ENCODE measurements at places on chromosomes 13 and 19. TPM values are rescaled to one million over a fixed set of nuclear protein-coding genes. Genes with fewer than 3 reads are reported as not detected.

GRCh38 chr13:79998381-79998880, 342.5 kb downstream of the SPRY2 start:
- H3K4me3 ChIP-seq = no peak overlapping the region
- no peak for DNase-seq
- no peak overlapping the region for H3K27ac ChIP-seq
- no peaks in the 10 kb centered on the region for H3K27me3 ChIP-seq

DNA sequence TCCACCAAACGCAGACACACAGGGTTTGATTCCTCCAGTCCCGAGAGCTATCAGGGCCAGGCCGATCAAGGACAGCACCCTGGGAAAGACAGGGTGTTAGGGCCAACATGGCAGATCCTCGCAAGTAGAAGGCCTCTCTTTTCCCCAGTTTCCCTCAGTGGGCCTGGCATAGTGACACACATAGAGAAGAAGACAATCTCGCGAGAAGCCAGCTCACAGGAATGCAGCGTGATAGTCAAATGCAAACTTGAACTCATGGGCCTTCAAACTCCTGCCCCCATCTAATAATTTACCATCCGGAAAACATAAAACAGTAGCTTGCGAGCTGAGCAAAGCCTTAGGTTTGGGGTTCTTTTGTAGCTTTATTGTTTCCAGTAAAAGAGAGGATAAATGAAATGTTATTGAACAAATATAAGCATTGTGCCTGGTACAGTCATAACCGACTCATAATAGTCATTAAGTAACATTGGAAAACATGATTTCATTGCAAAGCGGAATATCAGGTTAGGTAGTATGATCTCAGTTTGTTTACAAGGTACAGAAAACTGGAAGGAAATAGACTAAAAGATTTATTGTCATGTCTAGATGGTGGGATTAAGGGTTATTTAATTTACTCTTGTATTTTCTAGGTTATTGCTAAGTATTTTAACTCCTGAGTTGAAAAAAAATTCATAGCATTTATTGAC, 30.5 kb downstream of the SLC15A1 start:
- H3K4me3 ChIP-seq = no peak overlapping the region
- no peak overlapping the region for H3K27ac ChIP-seq
- no peaks in the 10 kb centered on the region for H3K27me3 ChIP-seq
- H3K4me1 ChIP-seq = no peaks in the 10 kb centered on the region

GRCh38 chr19:10163536-10163935, 31.2 kb downstream of the DNMT1 start:
- no peaks in the 10 kb centered on the region for H3K27me3 ChIP-seq
- DNase-seq = no peak
- no peak overlapping the region for H3K4me3 ChIP-seq
- H3K4me1 ChIP-seq = no peaks in the 10 kb centered on the region
- H3K36me3 ChIP-seq = peaks cover 43% of the 10 kb centered on the region
- no peak overlapping the region for H3K27ac ChIP-seq

The CYP4F3 gene
- 1.4 TPM for total RNA-seq

The RFX2 gene
- total RNA-seq = 30.3 TPM

The FLT1 gene
- total RNA-seq = 44.6 TPM

The ZNF568 gene
- total RNA-seq = 19.7 TPM

The C5AR2 gene
- 10.3 TPM for total RNA-seq

- no peaks in the 10 kb centered on the region for H3K4me1 ChIP-seq
- H3K27ac ChIP-seq = no peak overlapping the region
- DNase-seq = no peak
- no peaks in the 10 kb centered on the region for H3K27me3 ChIP-seq
- H3K4me3 ChIP-seq = no peak overlapping the region
- no peaks in the 10 kb centered on the region for H3K36me3 ChIP-seq
Observed at GRCh38 chr19:35375505-35376307, 4.8 kb downstream of the GPR42 start.

- no peak overlapping the region for H3K4me3 ChIP-seq
- H3K27me3 ChIP-seq = no peaks in the 10 kb centered on the region
- H3K27ac ChIP-seq = peak overlapping the region; percentile 98
- no peaks in the 10 kb centered on the region for H3K36me3 ChIP-seq
- DNase-seq = no peak
- H3K4me1 ChIP-seq = peaks cover 89% of the 10 kb centered on the region
Observed at GRCh38 chr13:110390567-110390966, 83.5 kb downstream of the COL4A2 start.

GRCh38 chr13:21670006-21670882, 629 bp upstream of the FGF9 start:
- peak overlapping the region; percentile 79 for H3K4me3 ChIP-seq
- DNase-seq = no peak
- H3K36me3 ChIP-seq = no peaks in the 10 kb centered on the region
- H3K27ac ChIP-seq = no peak overlapping the region
- peaks cover 14% of the 10 kb centered on the region for H3K27me3 ChIP-seq

The HIPK4 gene
- not detected for total RNA-seq

- H3K4me3 ChIP-seq = peak overlapping the region; percentile 32
- no peaks in the 10 kb centered on the region for H3K36me3 ChIP-seq
- DNase-seq = no peak
- H3K27me3 ChIP-seq = no peaks in the 10 kb centered on the region
- H3K4me1 ChIP-seq = peaks cover 7% of the 10 kb centered on the region
Observed at GRCh38 chr19:3471954-3472655, 8.2 kb downstream of the SMIM24 start.

The TECR gene
- 35.6 TPM for total RNA-seq

DNA sequence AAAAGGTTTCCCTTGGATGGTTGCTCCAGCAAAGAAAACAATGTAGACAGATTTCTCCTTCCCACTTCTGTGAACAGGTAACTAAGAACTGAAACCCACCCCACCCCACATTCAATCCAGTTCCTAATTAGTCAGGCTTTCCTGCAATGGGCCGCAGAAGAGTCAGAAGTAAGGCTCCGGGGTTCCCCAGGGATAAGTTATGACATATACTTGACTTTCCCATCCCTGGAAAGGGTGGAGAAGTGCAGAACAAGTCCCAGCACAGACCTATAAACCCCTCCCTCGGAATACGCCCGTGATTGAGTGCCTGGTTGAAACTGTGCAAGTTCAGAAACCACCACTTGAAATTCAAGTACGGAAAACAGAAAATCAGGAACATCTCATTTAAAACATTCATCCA, 24.9 kb downstream of the RCBTB2 start:
- H3K4me3 ChIP-seq = no peak overlapping the region
- H3K4me1 ChIP-seq = peaks cover 30% of the 10 kb centered on the region
- H3K27me3 ChIP-seq = no peaks in the 10 kb centered on the region
- H3K27ac ChIP-seq = peak overlapping the region; percentile 96
- peaks cover 7% of the 10 kb centered on the region for H3K36me3 ChIP-seq

GRCh38 chr19:1453525-1454364, 3.8 kb downstream of the APC2 start:
- no peaks in the 10 kb centered on the region for H3K36me3 ChIP-seq
- H3K4me3 ChIP-seq = peak overlapping the region; percentile 18
- peaks cover 17% of the 10 kb centered on the region for H3K27me3 ChIP-seq
- DNase-seq = no peak
- peaks cover 36% of the 10 kb centered on the region for H3K4me1 ChIP-seq
- no peak overlapping the region for H3K27ac ChIP-seq

DNA sequence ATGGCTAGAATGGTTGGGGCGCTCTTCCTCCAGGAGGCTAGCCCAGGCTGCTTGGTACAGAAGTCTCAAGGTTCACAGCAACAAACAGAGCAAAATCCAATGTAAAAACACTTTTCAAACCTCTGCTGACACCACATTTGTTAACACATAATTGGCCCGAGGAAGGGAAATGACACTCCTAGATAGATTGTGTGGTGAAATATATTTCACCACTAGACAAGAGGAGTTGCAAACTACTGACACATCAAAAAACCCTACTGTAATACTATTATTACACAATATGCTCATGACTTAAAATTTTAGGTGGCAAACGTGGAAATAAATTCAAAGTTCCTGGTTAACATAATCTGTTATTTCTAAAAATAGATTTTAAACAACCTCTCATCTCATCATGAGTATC, 643.6 kb downstream of the PCDH9 start:
- no peaks in the 10 kb centered on the region for H3K4me1 ChIP-seq
- H3K27ac ChIP-seq = no peak overlapping the region
- H3K4me3 ChIP-seq = no peak overlapping the region
- no peaks in the 10 kb centered on the region for H3K27me3 ChIP-seq

DNA sequence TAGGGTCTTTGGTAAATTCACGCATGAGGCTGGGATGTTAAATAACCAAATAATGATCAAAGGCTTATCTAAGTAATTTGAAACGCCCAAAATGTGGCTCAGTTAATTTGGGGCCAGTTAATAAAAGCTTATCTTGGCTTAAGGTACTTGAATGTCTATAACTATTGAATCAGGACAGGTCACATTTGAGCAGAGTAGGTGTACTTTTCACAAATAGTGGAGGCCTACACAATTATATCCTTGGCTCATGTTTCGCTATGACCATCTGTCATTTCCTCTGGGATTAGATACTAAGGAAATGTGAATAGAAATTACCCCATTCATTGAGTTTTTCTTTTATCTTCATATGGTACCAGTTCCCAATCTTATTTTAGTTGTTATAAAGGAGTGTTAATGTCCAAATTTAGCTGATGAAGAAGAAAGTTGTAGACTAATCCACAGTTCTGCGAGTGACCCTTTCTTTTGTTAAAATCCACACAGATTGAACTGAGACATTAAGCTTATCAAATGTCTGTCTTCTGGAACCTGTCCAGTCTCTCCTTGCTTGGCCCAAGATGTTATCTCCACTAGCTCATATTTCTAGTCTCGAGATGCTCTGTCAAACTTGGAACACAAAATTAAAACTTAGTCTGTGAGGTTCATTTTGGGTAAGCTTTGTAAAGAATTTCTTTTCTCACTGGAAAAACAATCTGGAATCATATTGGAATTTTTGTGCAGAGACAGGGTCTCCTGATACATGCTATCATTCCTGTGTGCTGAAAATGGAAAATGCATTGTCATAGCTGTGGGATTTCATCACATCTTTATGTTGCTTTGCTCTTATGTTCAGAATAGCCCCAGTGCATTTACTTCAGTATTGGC, 31.0 kb downstream of the SLAIN1 start:
- H3K27ac ChIP-seq = no peak overlapping the region
- no peak for DNase-seq
- H3K27me3 ChIP-seq = no peaks in the 10 kb centered on the region
- H3K4me3 ChIP-seq = no peak overlapping the region
- no peaks in the 10 kb centered on the region for H3K4me1 ChIP-seq

- H3K4me1 ChIP-seq = peaks cover 8% of the 10 kb centered on the region
- H3K27ac ChIP-seq = no peak overlapping the region
- H3K27me3 ChIP-seq = no peaks in the 10 kb centered on the region
- DNase-seq = no peak
- no peak overlapping the region for H3K4me3 ChIP-seq
- no peaks in the 10 kb centered on the region for H3K36me3 ChIP-seq
Observed at GRCh38 chr13:41780715-41781706, 179.9 kb downstream of the VWA8 start.

The CPB2 gene
- not detected for total RNA-seq

GRCh38 chr13:57270493-57270892, 103.5 kb downstream of the PRR20E start:
- H3K4me1 ChIP-seq = no peaks in the 10 kb centered on the region
- no peaks in the 10 kb centered on the region for H3K36me3 ChIP-seq
- H3K4me3 ChIP-seq = no peak overlapping the region
- H3K27ac ChIP-seq = no peak overlapping the region
- no peaks in the 10 kb centered on the region for H3K27me3 ChIP-seq

DNA sequence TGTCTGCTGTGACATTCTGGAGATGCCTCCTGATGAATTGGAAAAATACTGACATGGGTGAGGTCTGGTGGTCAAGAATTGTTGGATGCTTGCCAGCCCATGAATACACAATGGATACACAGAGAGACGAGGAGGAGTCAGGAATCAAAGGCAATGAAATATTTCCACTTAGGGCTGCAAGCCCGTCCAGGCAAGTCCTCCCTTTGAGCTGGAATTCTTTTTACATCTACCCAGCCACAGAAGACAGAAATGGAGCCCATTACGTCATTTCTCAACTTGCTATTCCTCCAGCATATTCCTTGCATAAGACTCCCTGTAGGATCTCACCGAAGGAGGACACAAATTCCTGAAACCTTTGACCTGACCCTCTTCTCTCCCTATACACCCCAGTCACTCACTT, 15.7 kb upstream of the IGFL4 start:
- no peak overlapping the region for H3K27ac ChIP-seq
- H3K4me1 ChIP-seq = no peaks in the 10 kb centered on the region

The C1QTNF9 gene
- total RNA-seq = 0.41 TPM

DNA sequence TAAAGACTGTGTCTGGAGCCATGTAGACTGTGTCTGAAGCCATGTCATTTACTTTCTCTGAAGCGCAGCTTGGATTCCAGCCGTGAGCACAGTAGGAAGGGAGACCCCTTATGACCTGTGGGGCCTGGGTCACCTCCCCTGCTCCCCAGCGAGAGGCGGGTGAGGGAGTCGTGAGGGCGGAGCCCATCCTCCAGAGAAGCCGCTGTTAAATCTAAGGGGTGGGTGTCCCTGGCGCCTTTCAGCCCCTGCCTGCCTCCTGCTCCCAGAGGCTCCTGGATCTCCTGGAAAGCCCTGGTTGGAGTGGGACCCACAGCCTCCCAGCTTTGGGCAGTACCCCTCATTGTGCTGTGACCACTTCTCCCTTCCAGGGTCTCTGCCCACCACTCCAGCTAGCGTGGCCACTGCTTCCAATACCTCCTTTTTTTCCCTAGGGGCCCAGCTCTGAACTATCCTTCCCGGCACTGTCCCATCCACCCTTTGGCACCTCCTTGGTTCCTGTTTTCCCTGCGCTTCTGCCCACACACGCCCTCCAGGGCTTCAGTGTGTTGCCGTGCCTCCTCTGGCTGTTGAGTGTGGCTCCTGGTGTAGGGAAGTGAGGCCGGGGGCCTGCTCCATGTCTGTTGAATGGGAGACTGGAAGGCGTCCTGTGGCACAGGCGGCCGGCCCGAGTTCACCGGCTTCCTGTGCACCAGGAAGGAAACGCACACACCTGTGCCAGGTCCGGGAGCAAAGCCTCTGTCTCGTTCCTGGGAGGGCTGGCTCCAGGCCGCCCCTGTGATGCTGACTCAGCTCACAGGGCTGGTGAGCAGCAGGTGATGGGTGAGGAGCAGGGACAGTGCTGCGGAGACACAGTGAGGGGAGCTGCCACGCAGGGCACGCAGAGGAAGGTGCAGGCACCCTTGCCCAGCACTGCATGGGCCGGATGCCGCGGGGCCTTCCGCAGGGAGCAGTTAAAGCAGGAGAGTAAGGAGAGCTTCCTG, 29.4 kb downstream of the ATP4B start:
- no peak for DNase-seq
- H3K4me1 ChIP-seq = no peaks in the 10 kb centered on the region
- no peak overlapping the region for H3K4me3 ChIP-seq
- H3K27ac ChIP-seq = no peak overlapping the region

GRCh38 chr19:55452749-55453346, 8.6 kb downstream of the ISOC2 start:
- H3K27ac ChIP-seq = no peak overlapping the region
- H3K27me3 ChIP-seq = no peaks in the 10 kb centered on the region
- DNase-seq = no peak
- peaks cover 19% of the 10 kb centered on the region for H3K4me1 ChIP-seq

- peak overlapping the region; percentile 79 for H3K27ac ChIP-seq
- DNase-seq = no peak
- peaks cover 16% of the 10 kb centered on the region for H3K4me1 ChIP-seq
- H3K36me3 ChIP-seq = no peaks in the 10 kb centered on the region
- no peaks in the 10 kb centered on the region for H3K27me3 ChIP-seq
Observed at GRCh38 chr19:17468302-17469091, 1.8 kb upstream of the SLC27A1 start.

The ZNF429 gene
- 7.5 TPM for total RNA-seq

GRCh38 chr19:5294403-5295160, 46.0 kb downstream of the PTPRS start:
- H3K4me3 ChIP-seq = peak overlapping the region; percentile 77
- H3K36me3 ChIP-seq = no peaks in the 10 kb centered on the region
- H3K4me1 ChIP-seq = peaks cover 11% of the 10 kb centered on the region

The PRR22 gene
- total RNA-seq = 1.3 TPM

Measured in thoracic aorta (tissue), 2 donors.